Progenitor cell of endocrine pancreas (in vitro differentiated cells): ENCODE measurements at places on chromosomes 6 and 20. TPM values are rescaled to one million over a fixed set of nuclear protein-coding genes. Genes with fewer than 3 reads are reported as not detected.

- DNase-seq, result peak; percentile 47
These were observed at the start of gene ECHDC1 for GRCh38 chr6:127342946-127343808. Gene ECHDC1, minus strand, starts transcription at chr6:127343609. Its CDS starts 12,581 bp downstream, at chr6:127331028.

The GRM1 gene
- 0.40 and 0.41 TPM in 2 replicates for total RNA-seq

GRCh38 chr6:16216501-16217155 lies 21.8 kb upstream of the GMPR start:
- DNase-seq, result no peak

The CGA gene
- total RNA-seq, result 5.5 and 7.1 TPM in 2 replicates

The SYCP2L gene
- 11.8 and 16.8 TPM in 2 replicates for total RNA-seq

The GGTLC1 gene
- total RNA-seq, result not detected in 2 replicates

The LRP11 gene
- total RNA-seq, result 45.0 and 63.3 TPM in 2 replicates

DNA sequence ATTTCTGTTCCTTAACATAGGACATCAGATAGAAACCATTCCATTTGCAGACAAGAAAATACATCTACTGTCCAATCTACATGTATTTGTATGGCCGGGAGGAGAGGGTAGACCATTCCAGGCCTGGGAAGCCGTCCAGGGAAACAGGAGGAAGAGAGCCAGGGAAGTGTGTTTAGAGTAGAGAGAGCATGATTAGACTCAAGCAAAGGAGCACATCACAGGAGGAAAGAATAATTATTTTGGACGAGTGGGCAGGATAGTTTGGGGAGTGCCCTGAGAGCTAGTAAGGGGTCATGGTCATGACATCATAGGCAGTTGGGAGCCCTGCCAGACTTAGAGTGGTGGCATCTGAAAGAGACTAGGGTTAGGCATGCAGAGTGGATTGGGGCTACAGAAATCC lies 250.0 kb downstream of the HIVEP2 start:
- no peak for DNase-seq

The SLC22A16 gene
- total RNA-seq, result not detected in 2 replicates

DNA sequence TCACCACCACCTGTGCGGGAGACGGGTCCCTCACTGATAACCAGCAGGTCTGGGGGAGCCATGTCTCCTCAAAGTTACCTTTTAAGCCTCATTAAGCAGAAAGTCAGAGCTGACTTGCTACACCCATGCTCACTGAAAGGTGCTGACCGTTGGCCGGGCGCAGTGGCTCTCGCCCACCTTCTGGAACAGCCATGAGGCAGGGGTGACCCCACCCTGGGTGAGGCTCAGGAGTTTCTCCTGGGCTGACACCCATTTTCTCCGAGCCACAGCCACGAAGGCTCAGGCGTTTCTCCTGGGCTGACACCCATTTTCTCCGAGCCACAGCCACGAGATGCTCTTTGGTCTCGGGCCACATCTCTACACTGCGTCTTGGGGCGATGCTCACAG lies 10.2 kb downstream of the BHLHE23 start:
- DNase-seq, result no peak

The CRISP2 gene
- not detected in 2 replicates for total RNA-seq

DNA sequence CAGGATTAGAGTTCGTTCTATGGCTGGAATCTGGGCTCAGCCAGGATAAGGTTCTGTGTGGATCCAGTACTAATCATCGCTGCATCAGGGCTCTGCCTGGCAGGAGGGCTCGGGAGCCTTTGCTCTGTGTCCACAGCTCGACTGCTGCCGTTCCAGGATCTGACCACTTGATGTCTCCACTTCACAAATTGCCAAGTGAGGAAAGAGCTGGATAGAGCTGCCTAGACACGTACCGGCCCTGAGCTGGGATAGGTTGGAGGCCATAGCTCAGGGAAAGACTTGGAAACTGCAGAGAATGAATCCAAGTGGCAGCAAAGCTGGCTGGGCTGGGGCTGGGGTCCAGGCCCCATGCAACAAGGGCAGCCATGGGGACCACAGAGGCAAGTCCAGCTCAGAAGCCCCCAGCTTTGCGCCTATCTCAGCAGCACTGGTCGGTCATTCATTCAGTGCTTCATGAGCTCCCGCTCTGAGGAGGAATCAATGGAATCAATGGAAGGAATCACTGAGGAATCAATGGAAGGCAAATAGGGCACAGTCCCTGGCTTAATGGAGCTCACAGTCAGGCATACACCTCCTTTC lies 38.0 kb upstream of the TOP1 start:
- peak; percentile 53 for DNase-seq

DNA sequence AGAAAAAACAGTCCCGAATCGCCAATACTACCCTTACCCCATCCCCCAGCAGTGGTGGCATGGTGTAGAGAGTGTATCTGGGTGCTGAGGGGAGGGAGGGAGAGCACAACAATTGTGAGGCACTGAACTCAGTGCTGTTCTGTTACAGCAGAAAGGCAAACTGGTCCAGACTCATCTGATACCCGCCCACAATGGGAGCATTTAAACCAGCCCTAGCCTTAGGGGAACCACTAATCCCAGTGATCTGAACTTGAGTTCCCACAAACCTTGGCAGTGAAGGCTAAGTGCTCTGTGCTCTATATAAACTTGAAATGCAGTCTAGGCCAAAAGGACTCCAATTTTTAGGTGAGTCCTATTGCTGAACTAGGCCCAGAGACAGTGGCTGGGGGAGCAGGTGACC lies 666.4 kb upstream of the PTCHD4 start:
- no peak for DNase-seq

DNA sequence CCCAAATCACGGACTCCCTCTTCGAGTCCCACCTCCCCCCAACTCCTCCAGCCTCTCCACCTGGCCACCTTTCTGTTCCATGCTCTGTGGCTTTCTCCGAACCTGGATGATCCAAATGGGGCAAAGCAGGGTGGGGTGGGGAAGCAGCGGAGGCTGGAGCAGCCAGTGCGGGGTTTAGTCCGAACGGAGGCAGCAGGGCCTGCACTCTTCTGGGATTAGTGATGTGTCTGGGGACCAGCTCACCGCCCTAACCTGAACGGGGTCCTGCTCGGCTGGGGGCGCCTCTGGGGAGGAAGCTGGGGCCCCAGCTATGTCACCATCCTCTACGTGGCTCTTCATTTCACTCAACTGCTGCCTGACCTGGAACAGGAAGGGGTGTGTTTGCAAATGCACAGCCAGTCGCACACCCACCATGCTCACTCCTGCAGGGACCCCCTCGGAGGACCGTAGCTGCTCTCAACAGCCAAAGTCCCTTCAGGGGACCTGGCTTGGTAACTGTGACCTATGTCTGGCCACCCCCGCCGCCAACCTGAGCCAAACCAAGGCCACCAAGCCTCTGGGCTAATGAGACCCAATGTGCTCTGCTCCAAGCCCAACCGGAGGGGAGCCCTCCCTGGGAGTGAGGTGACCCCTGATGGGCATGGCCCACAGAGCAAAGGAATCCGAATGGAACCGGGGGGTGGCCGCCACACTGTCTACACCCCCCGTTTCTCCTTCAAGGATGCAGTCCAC lies 46.8 kb downstream of the DSTN start:
- DNase-seq, result no peak
